ENCODE measurements at places on chromosomes 2 and 18.

GRCh38 chr2:9590641-9591040 lies 35.0 kb upstream of the ADAM17 start:
- DNase-seq = no peak

- DNase-seq = no peak
Observed at GRCh38 chr2:134139611-134140010, 114.3 kb upstream of the MGAT5 start.

GRCh38 chr2:16226381-16226780 lies 286.0 kb downstream of the MYCN start:
- DNase-seq = no peak

GRCh38 chr18:76452357-76452756 lies 42.7 kb downstream of the ZNF516 start:
- no peak for DNase-seq

DNA sequence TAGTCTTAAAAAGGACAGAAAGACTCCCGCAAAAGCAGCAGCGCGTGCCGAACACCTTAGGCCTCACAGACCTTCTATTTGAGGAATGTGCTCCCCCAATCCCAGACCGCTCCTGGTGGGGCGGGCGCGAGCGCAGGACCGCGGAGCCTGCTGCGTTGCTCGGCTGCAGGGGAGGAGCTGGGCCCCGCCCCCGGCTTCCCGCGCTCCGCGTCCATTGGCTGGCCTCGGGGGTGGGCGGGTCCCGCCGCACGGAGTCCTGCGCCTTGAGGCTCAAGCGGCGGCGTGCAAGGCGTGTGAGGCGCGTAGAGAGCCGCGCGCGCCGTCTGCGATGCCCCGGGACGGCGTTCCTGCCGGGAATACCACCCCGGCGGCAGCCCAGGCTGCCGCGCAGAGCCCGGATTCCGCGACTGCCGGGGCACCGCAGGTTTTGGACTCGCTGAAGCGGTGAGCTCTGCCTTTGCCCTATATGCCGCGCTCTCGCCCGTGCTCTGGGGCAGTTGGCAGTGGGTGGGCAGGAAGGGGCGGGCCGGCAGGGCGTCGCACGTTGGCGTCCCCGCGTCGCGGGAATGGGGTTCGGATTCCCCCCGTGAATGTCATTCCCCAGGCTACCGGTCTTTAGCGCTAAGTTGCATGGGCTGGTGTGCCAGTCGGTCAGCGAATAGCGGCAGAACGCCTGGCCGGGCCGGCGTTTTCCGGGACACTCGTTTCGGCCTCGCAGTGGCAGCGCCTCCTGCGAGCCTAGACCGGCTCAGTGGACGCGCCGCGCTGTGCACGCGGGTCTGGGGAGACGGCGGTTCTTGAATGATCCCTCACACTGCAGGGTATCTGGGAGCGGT lies 49.6 kb upstream of the PAIP2B start:
- peak; percentile 75 for DNase-seq

- no peak for DNase-seq
Observed at GRCh38 chr2:152307863-152308262, 27.1 kb upstream of the FMNL2 start.

GRCh38 chr2:70403267-70404053 lies 101.6 kb upstream of the FAM136A start:
- no peak for DNase-seq

DNA sequence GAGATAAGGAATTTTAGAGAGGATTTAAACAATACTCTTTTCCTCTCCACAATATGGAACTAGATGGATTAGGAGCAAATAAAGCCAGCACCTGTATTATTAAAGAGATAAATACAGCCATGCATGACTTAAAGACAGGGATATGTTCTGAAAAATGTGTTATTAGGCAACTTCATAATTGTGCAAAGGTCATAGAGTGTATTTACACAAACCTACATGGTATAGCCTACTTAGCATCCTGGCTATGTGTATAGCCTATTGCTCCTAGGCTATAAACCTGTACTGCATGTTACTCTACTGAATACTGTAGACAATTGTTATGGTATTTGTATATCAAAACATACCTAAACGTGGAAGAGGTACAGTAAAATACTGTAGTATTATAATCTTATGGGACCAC lies 53.0 kb downstream of the PTRHD1 start:
- no peak for DNase-seq

GRCh38 chr2:165274698-165275097 lies 35.5 kb downstream of the SCN2A start:
- no peak for DNase-seq

DNA sequence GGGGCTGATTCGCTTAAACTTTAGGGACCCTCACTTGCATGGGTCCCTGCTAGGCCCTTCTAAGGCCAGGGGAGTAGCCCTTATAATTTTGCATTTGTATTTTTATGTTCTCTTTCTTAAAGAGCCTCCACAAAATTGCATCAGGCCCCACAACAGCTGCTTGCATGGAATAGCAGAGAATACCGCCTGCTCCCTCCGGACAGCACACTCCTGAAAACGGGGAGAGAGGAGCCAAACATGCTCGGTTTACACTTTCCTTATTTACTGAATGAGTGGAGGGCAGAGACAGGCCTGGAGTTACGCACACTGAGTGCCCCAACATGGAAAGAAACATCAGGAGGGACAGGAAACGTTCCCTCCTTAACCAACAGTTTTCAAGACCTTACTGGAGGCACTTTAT lies 132.2 kb downstream of the ANTXR1 start:
- DNase-seq = no peak

- DNase-seq = no peak
Observed at GRCh38 chr2:238155051-238155760, 3.6 kb upstream of the ERFE start.

DNA sequence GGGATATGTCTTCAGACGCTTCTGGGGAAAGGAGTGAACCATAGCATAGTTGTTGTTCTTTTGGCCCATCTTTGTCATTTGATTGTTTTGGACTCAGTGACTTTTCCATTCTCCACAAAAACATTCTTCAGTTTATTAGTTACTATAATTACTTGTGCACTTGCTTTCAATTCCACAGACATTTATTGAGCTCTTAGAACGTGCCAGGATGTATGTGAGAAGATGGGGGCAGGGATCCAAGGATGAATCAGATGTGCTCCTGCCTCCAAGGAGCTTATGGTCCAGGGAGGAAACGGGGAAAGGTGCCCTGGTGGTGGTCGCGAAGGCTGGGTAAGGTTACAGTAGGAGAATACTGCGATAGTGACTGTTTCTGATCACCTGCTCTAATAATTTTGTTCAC lies 6.9 kb upstream of the SLC4A3 start:
- DNase-seq = no peak

- DNase-seq = no peak
Observed at GRCh38 chr2:39623917-39624316, 41.8 kb upstream of the TMEM178A start.

DNA sequence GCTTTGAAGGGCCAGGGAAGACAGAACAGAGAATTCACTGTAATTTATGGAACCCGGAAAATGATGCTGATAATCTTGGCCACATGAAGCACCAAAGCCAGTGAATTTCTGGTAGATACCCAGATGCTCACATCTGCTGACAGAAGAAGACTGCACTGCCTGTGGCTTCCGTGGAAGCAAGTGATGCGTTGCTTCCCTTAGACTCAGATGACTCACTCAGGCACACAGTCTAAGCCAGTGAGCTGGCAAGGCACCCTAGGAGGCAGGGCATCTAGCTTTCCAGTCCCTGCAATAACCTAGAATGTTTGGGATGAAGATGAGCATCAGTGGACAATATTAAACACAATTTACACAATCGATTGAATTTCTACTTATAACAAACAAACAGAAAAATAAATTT lies 284.7 kb downstream of the CMPK2 start:
- DNase-seq = no peak

DNA sequence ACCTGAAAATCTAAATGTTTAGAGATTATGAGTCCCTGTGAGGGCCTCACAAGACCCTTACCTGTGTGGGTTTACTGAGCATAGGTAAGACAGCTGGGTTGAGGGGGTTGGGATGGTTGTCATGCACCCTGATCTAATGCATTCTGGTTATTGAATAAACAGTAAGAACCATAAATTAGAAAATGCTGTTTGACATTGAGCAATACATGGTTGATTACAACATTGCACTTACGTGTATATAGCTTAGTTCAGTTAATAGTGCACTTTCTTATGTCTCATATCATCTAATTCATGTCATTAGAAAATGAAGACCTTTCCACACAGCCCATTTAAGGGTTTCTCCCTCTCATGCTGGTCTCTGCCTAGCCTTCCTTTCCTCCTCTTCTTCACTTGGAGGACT lies 253.5 kb upstream of the ATP5MC3 start:
- DNase-seq = no peak

- no peak for DNase-seq
Observed at GRCh38 chr2:273333-273732, 8.6 kb downstream of the ACP1 start.

- DNase-seq = no peak
Observed at GRCh38 chr2:9539531-9539930, 16.1 kb downstream of the ADAM17 start.

DNA sequence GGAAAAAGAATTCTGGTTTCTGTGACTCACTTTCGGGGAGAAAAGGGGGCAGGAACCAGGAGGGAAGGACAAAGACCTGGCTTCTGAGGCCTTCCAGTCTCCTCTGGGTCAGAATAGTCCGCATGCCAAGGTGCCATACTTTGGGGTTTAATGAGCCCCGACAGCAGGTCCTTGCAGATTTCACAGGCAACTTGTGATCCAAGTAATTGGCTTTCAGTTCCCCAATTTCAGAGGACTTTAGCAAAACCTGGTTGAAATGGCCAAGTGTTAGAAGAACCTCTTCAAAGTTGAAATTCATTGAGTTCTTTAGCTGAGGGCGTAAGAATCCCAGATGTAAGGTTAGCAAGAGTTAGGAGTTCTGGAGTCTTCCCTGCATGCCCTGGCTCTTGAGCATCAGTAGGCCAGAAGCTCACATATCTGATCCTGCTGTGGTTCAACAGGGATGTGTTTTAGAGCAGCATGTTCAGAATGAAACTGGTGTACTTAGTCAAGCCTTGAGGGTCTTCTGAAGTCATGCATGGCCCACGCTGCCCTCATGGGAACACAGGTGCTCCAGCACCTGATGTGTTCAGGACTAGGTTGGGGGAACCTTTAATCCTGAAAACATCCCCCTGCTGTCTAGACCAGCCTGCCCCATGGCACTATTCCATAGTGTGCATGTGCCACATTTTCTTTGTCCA lies 143.0 kb downstream of the NUP35 start:
- no peak for DNase-seq

- DNase-seq = no peak
Observed at GRCh38 chr2:109057686-109058085, 68.7 kb upstream of the EDAR start.

GRCh38 chr2:131038258-131039100 lies 54.8 kb downstream of the FAM168B start:
- no peak for DNase-seq

GRCh38 chr18:3599195-3599594 lies 149.2 kb downstream of the TGIF1 start:
- DNase-seq = no peak

GRCh38 chr2:225282858-225283710 lies 116.4 kb upstream of the NYAP2 start:
- DNase-seq = no peak

DNA sequence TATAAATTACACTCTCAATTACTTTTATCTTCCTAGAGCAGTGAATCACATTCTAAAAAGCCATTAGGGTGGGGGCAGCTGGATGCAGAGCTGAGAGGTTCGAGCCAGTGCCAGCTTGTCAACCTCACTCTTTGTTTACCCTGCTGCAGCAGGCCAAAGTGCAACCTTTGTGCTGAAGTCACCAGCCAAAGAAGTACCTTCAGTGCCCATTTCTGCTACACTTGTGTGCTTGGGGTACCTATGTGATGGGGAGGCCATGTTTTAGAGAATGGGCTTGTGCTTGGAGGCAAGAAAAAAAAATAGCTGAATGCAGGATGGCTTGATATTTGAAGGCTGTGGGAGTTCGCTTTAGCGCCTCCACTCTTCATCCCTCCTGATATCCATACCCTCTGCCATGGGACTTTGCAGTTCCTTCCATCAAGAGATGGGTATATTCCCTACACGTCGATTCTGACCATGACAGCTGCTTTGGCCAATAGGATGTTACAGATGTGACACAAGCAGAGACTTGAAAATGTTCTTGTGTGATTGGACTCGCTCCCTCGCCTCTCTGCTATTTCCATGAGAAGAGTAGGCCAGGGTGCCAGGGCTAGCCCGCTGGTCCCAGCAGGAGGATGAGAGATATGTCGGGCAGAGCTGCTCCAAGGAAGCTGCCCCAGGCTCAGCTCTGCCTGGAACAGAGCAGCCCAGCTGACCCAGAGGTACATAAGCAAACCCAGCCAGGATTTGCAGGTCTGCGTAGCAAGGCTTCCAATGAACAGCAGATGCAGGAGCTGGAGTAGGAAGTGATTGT lies 12.7 kb upstream of the FZD5 start:
- DNase-seq = no peak

DNA sequence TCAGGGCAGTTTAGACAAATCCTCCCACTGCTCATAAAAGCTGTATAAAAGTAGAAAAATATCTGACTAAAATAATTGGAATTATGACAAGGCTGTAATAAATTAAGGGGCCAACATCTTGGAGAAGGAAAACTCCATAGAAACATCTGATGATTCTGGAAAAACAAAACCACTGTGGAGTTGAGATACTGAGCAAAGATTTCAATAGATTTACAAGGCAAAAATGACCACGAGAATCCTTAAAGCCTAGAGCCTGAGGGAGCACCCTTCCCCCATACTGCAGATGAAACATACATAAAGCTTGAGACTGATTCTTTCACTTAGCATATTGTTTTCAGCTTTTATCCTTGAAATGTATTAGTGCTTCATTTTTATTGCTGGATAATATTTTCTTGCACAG lies 286.4 kb upstream of the MMADHC start:
- no peak for DNase-seq

GRCh38 chr2:201901786-201902185 lies 95.4 kb downstream of the CDK15 start:
- DNase-seq = no peak

GRCh38 chr18:41113885-41114482 lies 841.0 kb upstream of the PIK3C3 start:
- no peak for DNase-seq

DNA sequence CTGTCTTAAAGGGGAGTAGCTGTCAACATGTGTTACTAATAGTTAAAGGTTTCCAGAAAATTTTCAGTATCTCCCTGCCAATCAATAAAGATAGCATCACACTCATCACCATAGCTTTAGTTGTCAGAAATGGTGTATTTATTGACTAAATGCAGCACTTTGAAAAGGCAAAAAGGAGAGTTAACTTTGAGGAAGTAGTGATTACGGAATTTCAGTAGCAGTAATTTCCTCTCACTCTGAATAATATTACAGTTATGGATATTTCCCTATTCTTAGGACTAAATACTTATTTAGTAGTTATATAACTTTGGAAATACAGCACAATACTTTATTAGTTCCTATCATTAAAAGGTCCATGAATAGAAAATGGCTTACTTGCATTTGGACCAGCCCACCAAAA lies 250.5 kb downstream of the CAMKMT start:
- no peak for DNase-seq

GRCh38 chr2:237153181-237153580 lies 67.5 kb downstream of the COPS8 start:
- DNase-seq = no peak

GRCh38 chr2:205849136-205849535 lies 166.8 kb downstream of the NRP2 start:
- DNase-seq = no peak

GRCh38 chr2:238125127-238125885 lies 13.2 kb upstream of the KLHL30 start:
- DNase-seq = no peak
